ENCODE measurements at places on chromosomes 2 and 18.
A peak's percentile ranks its signal among the peaks of the same experiment; 100 is the strongest.

GRCh38 chr18:35474884-35475283, 22.9 kb downstream of the INO80C start:
- no peak for DNase-seq

- DNase-seq: no peak
These were observed 94.9 kb downstream of the RNF152 start for GRCh38 chr18:61797696-61798590.

DNA sequence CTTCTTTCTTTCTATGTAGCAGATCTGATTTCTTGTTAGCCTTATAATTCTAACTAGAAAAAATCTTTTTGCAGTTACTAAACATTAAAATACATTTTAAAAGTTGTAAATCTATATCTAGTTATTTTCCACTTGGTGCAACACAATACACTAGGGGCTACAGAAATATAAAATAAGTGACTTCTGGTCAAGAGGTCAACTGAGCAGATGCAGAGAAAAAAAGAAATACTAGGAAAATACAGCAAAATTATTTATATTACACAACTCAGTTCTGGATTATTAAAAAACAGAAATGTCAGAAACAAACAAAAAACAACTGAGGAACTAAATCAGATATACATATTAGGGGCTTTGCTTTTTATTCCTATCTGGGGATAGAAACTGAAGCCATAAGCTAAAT, 83.9 kb downstream of the L3MBTL4 start:
- DNase-seq: no peak

DNA sequence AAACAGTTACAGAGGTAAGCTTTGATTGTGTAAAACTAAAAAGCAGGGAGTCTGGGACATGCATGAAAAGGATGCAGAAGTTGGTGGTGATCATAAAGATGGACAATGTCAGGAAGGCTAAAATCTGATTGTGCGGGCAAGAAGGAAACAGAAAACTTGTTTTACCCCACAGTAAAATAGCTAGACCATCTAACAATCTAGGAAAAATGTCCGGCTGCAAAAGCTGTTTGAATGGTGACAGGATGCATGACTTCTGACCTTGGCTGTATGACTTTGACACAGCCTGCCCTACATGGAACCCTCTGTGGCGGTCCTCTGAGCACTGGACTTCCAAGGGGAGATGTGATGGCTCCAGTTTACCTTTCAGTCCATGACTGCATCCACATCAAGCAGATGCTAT, 93.6 kb downstream of the RAPH1 start:
- no peak for DNase-seq

DNA sequence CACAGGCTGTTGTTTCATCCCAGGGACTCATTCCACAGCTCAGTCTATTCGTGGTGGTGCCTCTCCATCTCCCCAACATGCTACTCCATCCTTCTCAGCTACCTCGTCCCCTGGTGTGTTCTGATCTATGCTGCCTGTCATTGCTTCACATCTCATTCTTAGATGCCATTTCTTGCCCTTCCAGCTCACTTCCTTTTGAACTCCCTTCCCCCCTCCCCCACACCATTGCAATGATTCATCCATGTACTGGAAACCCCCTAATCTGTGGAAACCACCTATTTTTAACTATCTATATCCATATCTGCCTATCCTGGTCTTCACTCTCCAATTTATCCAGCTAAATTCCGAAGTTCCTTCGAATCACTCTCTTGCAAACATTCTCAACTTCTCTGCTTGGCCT, 65.7 kb upstream of the PARD3B start:
- DNase-seq: peak; percentile 58

GRCh38 chr2:20419752-20420151, 27.1 kb upstream of the RHOB start:
- no peak for DNase-seq

DNA sequence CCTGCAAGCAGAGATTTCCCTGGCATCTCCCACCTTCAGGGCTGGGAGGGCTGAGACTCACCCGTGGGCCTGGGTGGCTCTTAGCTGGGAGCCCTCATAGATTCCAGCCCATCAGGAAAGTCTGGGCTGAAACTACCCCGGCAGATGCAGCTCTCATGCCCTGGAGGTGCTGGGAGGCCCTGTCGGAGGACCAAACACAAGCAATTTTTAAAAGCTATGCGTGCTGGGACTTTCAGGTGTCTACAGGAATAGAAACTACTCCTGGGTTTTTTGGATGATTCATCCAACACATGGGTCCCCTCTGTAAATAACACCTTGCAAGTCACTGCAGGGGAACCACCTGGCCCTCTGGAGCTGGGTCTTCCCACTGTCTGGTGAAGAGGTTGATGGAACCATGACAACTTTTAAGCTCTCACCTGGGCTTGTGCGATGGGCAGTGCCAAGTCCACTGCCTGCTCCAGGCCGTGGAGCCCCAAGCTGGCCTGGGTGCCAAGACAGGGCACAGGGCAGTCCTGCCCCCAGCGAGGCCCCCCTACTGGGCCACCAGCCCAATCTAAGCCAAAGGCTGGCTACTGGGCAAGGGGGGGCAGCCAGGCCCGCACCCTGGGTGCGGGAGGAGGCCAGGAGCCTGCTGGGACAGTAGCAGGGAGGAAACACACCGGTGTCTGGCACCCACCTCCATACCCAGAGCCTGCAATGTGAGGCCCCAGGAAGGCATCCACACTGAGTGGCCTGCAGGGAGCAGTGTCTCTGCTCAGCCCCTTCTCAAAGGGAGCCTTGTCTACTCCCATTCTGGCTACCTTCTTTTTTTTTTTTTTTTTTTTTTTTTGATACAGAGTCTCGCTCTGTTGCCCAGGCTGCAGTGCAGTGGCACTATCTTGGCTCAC, 1.1 kb upstream of the GPR55 start:
- DNase-seq: no peak
